ENCODE measurements at places on chromosomes 11 and 22.

- no peak for DNase-seq
Observed at GRCh38 chr11:133235381-133235780, 296.9 kb downstream of the OPCML start.

DNA sequence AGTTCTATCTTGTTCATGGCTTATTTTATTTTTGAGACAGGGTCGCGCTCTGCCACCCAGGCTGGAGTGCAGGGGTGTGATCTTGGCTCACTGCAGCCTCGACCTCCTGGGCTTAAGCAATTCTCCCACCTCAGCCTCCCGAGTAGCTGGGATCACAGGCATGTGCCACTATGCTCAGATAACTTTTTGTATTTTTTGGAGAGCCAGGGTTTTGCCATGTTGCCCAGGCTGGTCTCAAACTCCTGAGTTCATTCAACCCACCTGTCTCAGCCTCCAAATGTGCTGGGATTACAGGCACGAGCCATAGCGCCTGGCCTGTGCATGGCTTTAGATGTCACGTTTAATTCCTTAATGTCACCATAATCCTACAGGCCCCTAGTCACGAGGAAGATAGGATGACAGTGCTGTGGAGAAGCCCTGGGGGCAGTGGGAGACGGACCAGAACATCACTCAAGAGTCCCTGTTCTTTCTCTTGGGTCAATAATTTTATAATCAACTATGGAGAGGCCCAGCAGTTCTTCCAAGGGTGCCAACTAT is 99.5 kb downstream of the RDX start:
- DNase-seq = no peak

DNA sequence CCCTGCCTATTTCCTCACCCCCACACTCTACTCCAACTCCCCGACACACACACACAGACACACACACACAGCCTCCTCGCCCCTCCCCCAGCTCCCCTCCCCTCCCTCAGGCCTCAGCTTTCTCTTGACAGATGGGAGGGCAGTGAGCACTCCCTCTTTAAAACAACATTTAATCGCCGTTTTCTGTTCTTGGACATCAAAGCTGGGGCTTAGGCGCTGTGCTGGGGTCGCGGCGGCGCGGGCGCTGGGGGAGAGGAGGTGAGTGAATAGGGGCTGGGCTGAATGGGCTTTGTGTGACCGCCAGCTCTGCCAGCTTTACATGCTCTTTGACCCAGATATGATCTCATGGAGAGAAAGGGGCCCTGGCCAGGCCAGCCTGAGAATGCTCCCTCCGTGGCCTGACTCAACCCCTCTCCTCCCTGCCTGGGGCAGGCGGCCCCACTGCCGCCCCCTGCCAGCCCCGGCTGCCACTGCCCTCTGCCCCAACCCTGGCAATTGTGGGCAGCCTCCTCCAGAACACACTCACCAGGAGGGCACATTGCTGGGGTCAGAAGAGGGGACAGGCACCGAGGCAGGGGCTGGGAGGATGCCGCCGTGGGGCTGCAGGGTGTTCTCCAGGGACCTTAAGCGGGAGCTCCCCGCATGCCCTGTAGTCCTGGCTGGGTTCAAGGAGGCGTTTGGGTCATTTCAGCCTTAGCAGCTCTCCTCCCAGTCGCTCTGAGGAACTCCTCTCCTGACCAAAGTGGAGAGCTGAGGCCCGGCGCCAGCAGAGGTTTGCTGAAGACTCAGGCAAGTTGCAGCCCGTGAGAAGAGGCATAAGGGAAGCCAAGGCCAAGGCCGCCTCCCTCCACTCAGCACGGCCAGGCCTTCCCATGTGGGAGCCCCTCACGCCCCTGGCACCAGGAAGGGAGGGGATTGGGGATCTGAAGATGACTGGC is 38.3 kb upstream of the NNMT start:
- no peak for DNase-seq

DNA sequence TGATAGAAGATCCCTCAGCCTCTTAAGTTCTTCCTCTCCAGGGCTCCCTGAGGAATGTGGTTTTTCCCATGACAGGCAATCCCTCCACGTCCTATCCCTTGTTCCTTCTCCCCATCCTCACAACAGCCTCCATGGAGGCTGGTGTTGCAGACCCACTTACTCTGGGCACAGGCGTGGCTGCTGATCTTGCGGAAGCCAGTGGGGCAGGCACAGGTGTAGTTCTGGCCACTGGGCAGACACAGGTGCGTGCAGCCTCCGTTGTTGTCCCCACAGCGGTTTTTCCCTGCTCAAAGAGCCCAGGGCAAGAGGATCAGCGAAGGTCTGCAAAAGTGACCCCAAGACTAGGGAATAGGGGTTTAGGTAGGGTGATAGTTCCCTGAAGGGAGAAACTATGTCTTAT is 29.1 kb downstream of the LRP4 start:
- no peak for DNase-seq

GRCh38 chr11:37371346-37371970 is 773.4 kb upstream of the RAG2 start:
- DNase-seq = no peak

DNA sequence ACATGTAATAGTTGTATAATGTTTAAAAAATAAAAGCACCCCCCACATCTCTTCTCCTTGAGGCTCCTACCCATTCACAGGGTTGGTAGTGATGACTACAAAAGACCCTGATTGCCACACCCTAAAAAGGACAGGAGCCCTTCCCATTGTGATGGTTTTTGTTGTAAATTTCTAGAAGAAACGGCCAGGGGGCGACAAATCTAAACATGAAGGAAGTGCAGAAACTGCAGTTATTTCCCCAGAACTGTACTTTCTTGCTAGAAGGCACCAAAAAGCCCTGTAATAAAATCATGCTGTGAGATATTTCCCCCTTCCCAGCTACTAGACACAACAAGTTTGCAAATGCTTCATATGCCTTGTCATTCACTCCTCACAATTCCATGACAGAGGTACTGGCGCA is 10.8 kb downstream of the PRR5L start:
- DNase-seq = no peak

GRCh38 chr11:82539669-82540068 is 194.0 kb downstream of the FAM181B start:
- DNase-seq = no peak

DNA sequence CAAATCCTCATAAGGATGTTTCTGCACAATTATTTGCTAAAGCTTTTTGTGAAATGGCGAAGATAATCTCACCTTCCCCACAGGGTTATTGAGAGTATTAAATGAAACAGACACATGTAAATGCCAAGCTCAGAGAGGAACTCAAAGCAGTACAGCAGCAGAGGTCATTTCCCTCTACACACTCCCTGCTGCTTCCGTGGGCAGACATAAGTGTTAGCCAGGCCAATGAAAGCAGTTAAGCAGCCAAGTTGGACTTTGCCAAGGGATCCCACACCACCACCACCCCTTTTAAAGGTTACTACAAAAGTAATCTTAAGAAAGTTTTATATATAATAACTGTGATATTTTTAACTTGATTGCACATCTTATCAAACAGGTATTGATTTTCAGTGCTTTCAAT is 4.0 kb upstream of the FAM111A start:
- no peak for DNase-seq

DNA sequence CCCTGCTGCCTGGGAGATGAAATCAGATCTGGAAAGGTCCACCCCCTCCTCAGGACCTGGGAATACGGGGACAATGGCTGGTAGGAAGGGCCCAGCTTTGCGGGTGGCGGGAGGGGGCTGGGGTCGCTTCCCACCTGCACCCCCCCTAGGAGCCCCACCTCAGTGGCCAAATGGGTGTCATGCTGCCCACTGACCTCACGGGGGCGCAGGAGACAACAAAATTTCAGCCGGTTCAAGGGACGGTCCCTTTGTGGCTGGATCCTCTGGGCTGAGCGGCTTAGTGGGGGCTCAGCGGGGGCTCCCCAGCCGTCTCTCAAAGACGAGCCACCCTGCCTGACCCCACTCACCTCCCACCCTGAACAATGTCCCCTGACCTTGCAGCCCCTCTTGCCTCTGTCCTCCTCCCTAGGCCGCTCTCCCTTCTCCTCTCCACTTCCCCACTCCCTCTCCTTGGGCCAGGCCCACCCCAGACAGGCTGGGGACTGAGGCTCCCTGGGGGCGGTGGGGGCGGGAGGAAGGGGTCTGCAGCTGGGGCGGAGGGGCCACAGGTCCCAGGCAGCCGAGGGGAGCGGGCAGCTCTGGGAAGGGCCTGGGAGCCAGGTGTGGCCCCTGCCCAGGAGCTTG is 39.3 kb upstream of the H19 start:
- no peak for DNase-seq

- DNase-seq = no peak
Observed at GRCh38 chr11:17564687-17565042, 17.6 kb downstream of the OTOG start.

- no peak for DNase-seq
Observed at GRCh38 chr22:22786301-22787115, 101.1 kb upstream of the IGLL5 start.

DNA sequence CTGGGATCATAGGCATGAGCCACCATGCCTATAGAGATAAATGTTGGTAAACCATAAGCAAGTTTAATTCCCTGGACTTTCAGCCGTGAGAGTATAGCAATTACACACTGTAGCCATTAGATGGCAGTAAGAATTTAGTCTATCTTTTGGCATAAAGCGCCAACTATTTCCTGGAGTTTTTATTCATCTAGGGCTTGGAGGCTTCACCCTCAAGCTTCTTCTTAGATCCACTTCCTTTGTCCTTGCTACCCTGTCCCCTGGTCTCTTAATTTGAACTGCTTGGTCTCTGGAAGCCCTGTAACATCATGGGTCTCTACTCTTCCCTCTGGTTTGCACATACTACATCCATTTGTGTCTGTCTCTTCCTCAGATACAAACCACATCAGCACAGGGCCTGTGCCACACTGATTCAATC is 38.2 kb downstream of the OR10A6 start:
- no peak for DNase-seq

DNA sequence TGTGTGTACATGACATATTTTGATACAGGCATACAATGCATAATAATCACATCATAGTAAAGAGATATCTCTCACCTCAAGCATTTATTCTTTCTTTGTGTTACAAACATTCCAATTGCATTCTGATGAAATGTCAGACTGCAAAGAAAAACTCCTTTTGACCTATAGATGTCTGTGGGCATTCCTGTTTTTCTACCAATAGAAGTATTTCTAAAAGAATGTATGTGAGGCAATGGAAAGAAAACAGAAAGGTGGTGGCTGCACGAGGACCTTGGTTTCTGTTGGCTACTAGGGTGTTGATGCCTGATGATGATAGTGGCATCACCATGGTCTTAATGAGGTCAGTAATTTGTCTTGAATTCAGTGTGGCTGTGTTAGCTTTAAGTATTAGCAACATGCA is 137.0 kb upstream of the ANO3 start:
- no peak for DNase-seq

DNA sequence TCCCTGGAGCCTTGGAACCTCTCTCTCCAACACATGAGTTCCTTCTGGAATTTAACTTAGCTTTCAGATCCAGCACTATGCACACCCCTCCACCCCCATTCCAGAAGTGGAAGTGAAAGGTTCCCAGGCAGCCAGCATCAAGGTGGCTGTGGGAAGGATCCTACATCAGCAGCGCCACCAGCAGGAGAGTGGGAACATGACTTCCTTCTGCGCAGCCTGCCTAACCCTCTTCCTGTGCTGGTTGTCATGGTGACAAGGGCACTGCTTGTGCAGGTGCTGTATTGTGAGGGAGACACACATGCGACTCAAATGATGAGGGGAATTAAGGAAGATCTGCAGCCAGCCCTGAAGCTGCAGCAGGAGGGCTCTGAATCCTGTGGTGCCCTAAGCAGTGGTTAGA is 904.5 kb upstream of the API5 start:
- DNase-seq = peak; percentile 35

DNA sequence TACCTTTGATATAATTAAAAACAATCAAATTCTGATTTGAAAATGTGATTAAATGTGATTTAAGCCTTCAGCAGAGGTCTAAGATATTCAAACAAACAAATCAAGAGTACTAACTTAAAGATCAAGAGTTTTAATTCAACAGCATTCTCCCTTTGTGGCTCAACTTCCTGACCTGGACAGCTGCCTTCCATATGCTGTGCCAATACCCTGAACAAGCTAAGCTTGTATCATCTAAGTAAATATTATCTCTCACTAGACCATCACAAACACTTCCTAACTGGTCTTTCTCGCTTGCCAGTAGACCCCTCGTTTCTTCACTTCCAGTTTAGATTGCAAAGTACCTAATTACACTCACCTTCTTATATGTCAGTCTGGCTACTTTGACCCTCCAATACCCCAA is 35.9 kb upstream of the P4HA3 start:
- DNase-seq = no peak

All from NCI-H187 treated with DMSO at 0.1 percent for 48 hours (cell line).